ENCODE measurements at places on chromosomes 2 and 18. TPM values are rescaled to one million over a fixed set of nuclear protein-coding genes. Genes with fewer than 3 reads are reported as not detected.

The TMEM247 gene
- not detected for polyA plus RNA-seq

The MYO7B gene
- polyA plus RNA-seq: 1.1 TPM

- no peak for DNase-seq
Observed at GRCh38 chr18:21040466-21040865, 71.1 kb downstream of the ROCK1 start.

The LRP2 gene
- polyA plus RNA-seq: 0.47 TPM

DNA sequence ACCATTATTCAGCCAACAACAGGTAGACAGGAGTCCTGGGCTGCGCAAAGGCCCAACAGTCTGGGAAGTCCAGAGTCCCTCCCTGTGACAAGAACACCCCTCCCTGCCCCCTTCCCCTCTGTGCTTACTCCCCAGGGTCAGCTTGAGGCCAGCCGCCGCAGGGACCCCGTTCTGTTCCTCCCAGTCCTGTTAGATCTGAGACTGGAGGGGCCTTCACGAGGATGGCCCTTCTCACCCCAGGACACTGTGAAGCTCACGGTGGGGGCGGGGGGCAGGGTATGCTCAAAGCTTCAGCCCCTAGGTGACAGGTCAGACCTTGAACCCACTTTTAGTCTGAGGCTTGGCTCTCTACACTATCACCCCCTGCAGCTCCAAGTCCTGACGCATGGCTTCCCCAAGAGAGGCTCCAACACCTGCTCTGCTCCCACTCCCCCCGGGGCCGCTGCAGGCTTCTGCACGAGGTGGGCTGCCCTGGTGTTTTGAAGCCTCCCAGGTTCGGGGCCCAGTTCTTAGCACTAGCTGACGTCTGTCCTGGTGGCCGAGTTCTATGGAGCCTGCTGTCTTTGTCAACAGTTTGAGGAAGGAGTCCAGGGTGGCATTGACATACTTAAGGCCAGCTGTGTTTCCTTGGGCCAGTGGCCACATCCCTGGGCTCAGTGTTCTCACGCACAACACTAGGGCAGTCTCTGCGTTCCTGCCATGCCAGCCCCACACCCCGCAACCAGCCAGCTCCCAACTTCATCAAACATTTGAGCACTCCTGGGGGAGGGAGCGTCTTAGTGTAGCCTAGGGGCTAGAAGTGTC, 37.2 kb upstream of the HPCAL1 start:
- no peak for DNase-seq

The UGT1A10 gene
- polyA plus RNA-seq: not detected

DNA sequence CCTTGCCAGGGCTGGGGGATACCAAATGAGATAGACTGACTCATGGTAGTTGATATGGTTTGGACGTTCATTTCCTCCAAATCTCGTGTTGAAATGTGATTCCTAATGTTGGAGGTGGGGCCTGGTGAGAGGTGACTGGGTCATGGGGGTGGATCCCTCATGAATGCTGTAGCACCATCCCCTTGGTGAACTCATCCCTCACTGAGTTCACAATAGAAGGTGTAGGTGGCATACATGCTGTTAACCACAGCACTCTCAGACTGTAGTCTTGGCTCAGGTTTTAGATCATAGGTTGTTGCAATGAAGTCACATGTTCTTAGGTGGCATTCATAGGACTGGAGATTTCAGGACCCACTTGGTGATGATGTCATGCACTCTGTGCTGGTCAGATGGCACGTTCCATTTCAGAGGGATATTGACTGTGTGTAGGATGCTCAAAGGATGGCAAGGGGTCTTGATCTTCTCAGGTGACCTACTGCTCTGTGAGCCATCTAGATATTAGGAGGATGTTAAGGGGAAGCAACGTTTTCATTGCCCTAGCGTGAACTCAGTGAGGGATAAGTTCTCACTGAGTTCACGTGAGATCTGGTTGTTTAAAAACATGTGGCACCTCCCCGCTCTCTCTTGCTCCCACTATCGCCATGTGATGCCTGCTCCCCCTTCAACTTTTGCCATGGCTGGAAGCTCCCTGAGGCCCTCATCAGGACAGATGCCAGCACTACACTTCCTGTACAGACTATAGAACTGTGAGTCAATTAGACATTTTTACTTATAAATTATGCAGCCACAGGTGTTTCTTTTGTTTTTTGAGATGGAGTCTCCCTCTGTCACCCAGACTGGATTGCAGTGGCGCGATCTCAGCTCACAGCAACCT, 73.8 kb upstream of the ACAA2 start:
- no peak for DNase-seq

GRCh38 chr2:81481994-81482368, 1177.4 kb upstream of the LRRTM1 start:
- DNase-seq: no peak
